ENCODE measurements at places on chromosomes 3 and 15. TPM values are rescaled to one million over a fixed set of nuclear protein-coding genes. Genes with fewer than 3 reads are reported as not detected.

GRCh38 chr15:96598514-96598913 lies 268.0 kb downstream of the NR2F2 start:
- DNase-seq: no peak

DNA sequence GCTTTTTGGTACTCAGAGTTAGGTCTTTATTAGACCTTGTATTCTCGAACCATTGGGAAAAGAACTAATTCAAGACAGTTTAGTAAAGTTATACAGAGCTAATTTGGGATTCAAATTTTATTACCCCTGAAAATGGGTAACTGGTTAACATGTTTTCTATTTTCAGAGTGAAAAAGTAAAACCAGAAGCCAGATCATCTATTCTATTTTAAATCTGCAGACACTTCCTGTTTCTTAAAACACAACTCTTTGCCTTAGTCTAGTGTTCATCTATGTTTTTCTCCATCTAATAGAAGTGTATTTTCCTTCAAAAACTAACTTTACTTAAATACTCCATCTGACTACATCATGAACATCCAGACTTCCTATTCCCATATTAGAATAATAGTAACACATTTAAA lies 113.4 kb downstream of the CCNL1 start:
- no peak for DNase-seq

GRCh38 chr3:71303627-71304200 lies 279.8 kb downstream of the FOXP1 start:
- DNase-seq: no peak

Gene CHAC1
- total RNA-seq: 0.42 TPM

DNA sequence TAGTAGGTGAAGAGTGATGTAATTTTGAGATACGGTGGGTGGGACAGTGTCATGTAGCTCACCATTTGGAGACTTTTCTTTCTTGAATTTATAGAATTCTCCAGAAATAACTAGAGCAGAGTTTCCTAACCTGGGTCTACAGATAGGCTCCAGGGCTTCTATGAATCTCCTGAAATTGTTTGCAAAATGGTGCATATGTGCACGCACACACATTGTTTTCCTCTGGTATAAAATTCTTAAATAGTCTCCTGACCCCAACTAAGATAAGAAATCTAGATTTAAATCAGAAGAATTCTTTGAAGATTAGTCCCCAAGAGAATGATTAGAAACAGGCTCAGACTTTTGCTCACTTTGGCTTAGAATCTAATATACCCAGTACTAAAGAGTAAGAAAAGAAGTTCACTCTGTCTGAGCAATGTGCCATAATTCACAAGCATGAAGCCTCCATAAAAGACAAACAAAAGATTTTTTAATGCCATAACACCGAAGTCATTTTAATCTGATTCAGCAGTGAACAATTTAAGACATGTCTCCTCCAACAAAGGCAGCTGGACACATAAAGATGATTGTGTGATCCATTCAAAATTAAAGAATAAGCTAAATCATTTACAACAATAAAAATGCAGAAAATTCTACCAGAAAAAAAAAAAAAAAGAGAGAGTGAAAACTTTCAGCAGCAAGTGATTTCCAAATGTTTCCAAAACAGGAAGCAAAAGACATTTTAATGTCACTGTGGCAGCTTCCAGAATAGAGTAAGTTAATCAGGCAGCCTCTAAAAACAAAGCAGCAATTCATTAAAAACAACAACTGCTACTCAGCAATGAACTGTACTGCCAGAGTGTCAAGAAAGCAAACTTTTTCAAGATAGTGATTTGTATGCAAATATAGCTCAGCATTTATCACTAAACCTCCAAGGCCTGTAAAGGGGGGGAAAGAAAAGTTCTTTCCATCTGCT lies 975.5 kb upstream of the CFAP20DC start:
- no peak for DNase-seq

Gene CLRN1
- not detected for total RNA-seq

DNA sequence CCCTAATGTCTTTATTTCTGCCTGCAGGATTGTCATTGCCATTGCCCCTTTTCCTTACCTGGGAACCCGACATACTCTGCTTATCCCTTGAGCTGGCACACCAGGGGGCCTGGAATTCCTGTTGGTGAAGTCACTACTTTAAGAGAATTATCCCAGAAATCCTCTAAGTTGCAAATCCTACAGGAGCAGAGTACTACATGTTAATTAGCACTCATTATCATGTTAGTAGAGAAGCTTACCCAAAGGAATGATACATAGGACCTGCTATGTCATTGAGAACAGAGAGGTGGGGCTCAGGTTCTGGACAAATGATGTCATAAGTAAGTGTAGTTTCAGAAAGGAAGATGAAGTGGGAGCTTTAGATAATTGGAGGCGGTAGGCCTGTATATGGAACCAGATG lies 27.4 kb downstream of the SCG5 start:
- no peak for DNase-seq

GRCh38 chr3:34842706-34843480 lies 796.4 kb upstream of the ARPP21 start:
- DNase-seq: no peak

DNA sequence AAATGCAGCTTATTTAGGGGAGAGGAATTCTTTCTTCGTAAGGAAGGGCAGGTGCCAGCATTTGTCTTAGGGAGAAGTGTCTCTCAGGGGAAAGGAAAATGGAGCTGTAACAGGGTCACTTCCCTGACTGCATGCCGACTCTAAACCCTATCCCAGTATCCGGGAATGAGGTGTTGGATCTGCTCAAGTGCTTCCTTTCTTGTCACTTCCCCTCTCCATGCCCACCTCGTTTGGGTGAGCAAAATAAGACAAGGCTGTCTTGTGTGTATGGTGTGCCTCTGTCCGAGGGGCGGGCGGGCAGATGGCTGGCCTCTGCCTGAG lies 230.1 kb upstream of the TPM1 start:
- DNase-seq: no peak

Gene NDN
- 72.3 TPM for total RNA-seq
